ENCODE measurements at places on chromosomes 1 and 21. TPM values are rescaled to one million over a fixed set of nuclear protein-coding genes. Genes with fewer than 3 reads are reported as not detected.
A peak's percentile ranks its signal among the peaks of the same experiment; 100 is the strongest.

DNA sequence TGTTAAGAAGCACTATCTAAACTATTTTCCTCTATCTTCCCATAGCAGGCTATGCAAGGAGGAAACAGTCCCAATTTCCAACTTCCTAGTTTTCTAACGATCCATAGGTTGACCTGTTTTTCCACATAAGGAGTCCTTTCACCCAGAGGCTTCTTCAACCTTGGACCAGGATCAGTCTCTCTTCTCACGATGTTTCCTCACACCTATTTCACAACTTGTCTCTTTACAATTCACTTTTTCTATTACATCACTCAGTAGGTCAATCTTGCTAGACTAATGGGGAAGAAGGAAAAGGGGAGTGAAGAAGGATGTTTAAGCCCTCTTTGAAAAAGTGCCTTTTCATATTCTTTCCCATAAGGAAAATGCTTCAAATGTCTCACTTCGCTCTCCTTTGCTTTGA, 15.9 kb downstream of the PALMD start:
- DNase-seq = no peak

The TCHH gene
- not detected for polyA plus RNA-seq

DNA sequence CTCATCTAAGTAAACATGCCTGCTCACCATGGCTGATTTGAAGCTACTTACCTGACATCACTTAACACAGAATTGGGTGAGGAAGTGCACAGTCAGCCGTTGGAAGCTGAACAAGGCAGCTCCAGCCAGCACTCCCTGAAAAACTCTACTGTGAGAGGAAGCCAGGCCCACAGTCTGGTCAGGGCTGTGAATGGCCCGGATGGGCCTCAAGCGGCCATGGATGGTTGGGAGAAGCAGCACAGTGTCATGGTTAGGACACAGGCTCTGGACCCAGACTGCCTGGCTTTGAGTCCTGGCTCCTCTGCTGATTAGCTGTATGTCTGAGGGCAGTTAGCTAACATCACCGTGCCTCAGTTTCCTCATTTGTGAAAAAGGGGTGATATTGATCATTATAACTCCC, 267.8 kb downstream of the GRIK3 start:
- peak; percentile 39 for DNase-seq

DNA sequence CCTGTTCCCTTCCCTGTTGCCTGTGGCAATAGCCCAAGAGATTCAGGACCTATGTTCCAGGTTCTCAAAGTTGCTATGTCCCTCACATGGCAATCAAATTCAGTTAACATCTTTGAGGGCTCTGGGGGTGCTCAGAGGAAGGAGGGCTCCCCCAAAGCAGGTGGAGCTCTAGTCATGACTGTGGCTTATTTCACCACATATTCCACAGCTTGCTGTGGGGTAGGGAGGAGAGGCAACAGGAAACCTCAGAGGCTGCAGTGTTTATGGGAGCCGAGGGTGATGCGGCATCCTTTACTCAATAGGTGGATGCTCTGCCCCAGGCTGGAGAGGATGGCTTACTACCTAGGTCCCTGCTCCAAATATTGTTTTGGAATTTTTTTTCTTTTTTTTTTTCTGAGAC, 1.2 kb upstream of the MKNK1 start:
- DNase-seq = no peak

The RAB29 gene
- 27.2 TPM for polyA plus RNA-seq

Measured in aorta (tissue), 5 donors.